Endothelial cell of umbilical vein (primary cell): ENCODE measurements at places on chromosomes 3 and 15.

DNA sequence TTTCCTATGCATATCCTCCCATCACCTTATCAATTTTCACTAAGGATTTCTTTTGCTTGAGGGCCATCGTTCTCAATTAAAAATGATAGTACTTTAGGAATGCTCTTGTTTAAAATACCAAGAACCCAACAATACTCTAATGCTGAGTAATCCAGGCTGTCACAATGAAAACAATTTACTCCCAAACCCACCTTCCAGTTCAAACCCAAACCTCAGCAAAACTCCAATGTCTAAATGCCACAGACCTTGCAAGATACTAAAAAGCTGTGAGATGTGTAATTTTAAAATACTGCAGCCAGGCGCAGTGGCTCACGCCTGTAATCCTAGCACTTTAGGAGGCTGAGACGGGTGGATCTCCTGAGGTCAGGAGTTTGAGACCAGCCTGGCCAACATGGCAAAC is 889.8 kb downstream of the ROBO1 start:
- H3K27me3 ChIP-seq, result no peaks in the 10 kb centered on the region
- H3K4me1 ChIP-seq, result peaks cover 9% of the 10 kb centered on the region
- DNase-seq, result no peak
- no peak overlapping the region for H3K4me3 ChIP-seq

GRCh38 chr15:69559440-69560190 is 107.0 kb downstream of the RPLP1 start:
- no peak overlapping the region for H3K27ac ChIP-seq
- H3K4me1 ChIP-seq, result peaks cover 14% of the 10 kb centered on the region
- H3K27me3 ChIP-seq, result no peaks in the 10 kb centered on the region
- no peak overlapping the region for H3K4me3 ChIP-seq
- DNase-seq, result no peak

DNA sequence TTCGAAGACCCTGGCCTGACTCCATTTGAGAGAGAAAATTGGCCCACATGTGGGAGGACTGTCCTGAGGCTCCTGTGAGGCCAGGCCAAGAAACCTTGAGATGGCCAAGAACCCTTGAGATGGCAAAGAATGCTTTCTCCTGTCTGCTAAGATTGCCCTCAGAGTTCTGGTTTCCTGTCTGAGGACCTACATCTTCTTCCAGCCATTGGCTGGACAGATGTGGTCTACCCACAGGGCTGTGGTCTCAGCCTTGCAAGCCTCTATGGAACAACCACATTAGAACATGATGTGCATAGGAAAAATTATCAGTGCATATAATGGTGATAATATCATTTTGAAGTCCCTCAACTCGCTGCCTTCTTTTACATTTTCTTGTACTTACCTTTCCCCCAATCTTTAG is 10.8 kb upstream of the RASA2 start:
- no peaks in the 10 kb centered on the region for H3K27me3 ChIP-seq
- H3K27ac ChIP-seq, result no peak overlapping the region
- H3K36me3 ChIP-seq, result no peaks in the 10 kb centered on the region
- peaks cover 9% of the 10 kb centered on the region for H3K4me1 ChIP-seq

DNA sequence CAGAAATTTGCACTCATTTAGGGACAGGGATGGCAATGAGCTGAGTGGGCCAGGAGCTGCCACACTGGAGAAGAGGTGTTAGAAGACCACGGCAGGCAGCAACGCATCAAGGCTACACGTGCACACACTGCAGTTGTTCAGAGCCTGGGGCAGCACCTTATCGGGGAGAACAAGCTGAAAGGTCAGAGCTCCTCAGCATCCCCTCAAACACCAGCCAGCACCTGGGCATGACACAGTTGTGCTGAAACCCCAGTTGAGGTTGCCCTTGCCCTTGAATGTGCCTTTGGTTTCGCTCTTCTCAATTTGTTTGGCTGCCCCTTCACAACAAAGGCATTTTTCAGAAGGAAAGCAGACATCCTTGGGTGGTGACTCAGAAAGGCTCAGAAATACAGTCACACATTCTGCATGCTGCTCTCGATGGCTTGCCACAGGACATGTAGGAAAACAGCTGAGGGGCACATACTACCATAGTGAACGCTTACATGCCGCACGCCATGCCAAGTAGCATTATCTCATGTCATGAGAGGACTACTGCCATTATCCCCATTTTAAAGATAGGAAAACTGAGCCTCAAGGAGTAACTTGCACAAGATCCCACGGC is 57.6 kb downstream of the ST8SIA2 start:
- DNase-seq, result no peak
- no peaks in the 10 kb centered on the region for H3K36me3 ChIP-seq
- no peaks in the 10 kb centered on the region for H3K4me1 ChIP-seq
- no peak overlapping the region for H3K4me3 ChIP-seq
- no peak overlapping the region for H3K27ac ChIP-seq

DNA sequence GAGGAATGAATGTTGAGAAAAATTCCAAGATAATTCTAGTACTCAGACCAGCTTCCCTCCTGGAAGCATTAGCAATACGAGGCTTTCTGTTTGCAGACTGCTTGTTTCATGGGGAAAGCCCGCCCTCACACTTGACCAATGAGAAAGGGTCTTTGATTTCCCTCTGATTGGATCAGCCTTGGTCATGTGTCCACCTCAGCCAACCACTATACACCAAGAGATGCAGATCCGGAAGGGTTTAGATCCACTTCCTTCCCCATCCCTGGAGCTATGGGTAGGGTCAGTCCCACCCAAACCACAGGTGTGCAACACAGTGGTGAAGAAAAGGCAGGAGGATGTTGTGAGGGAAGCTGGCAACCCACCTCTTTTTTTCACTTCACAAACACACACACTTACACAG is 154.7 kb downstream of the SV2B start:
- H3K4me1 ChIP-seq, result no peaks in the 10 kb centered on the region
- no peak for DNase-seq
- H3K4me3 ChIP-seq, result no peak overlapping the region
- H3K27ac ChIP-seq, result no peak overlapping the region
- no peaks in the 10 kb centered on the region for H3K36me3 ChIP-seq

- H3K27me3 ChIP-seq, result no peaks in the 10 kb centered on the region
- no peaks in the 10 kb centered on the region for H3K36me3 ChIP-seq
- H3K27ac ChIP-seq, result no peak overlapping the region
- H3K4me1 ChIP-seq, result no peaks in the 10 kb centered on the region
- DNase-seq, result peak; percentile 18
Observed at GRCh38 chr3:16298891-16299290, 33.9 kb downstream of the OXNAD1 start.

DNA sequence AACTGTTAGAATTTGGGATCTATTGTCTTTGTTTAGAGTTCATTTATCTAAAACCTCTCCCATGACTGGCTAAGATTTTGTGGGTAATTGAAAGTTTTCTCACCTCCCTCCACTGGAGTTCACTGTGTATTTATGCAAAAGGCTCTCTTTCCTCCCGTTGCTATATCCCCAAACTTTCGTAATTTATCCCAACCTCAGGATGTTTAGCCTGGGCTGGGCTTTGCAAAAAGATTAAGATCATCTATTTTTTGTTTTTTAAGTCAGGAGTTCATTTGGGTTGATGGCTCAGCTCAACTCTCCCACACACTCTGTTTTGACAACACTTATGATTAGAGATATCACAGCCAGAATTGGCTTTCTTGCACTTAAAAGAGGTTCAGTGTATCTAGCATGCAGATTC is 27.0 kb downstream of the SUCNR1 start:
- no peak overlapping the region for H3K27ac ChIP-seq
- H3K4me1 ChIP-seq, result peaks cover 54% of the 10 kb centered on the region
- no peak for DNase-seq
- H3K36me3 ChIP-seq, result no peaks in the 10 kb centered on the region
- no peak overlapping the region for H3K4me3 ChIP-seq
- H3K27me3 ChIP-seq, result no peaks in the 10 kb centered on the region

DNA sequence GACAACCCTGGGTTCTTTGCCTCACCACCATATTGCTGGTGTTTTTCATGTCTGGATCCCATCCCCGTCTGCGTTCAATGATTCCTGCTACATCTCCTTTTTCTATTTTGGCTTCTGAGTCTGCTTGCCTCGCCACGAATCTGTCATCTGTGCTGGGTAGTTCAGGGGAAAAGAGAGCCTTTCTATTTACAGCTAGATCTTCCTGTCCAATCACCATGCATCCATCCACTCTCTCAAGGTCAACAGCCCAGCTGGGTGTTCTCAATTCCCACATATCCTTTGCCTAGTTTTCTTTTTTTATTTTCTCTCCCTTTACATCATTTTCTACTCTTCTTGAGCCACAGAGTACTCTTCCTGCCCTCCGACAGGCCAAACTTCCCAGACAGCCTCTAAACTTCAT is 104.8 kb upstream of the RAD18 start:
- no peaks in the 10 kb centered on the region for H3K27me3 ChIP-seq
- H3K36me3 ChIP-seq, result no peaks in the 10 kb centered on the region
- H3K27ac ChIP-seq, result no peak overlapping the region
- DNase-seq, result no peak
- no peak overlapping the region for H3K4me3 ChIP-seq
- H3K4me1 ChIP-seq, result no peaks in the 10 kb centered on the region

DNA sequence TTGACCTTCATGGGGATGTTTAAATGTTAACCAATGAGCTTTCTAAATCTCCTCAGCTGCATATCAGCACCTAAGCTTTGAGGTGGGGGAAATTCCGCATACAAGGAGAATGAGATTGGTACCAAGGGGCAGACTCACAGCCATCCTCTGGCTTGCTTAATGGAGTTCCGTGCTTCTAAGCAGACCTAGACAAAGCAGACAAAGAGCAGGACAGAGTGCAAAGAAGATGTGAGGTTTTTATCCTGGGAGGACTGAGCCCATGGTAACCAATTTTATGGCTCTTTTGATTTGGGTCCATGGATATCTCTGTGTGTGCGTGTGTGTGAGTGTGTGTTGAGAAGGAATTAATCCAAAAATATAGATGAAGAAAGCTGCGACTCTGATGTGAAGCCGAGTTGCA is 7.5 kb downstream of the TAFA4 start:
- no peaks in the 10 kb centered on the region for H3K4me1 ChIP-seq
- H3K27ac ChIP-seq, result no peak overlapping the region

DNA sequence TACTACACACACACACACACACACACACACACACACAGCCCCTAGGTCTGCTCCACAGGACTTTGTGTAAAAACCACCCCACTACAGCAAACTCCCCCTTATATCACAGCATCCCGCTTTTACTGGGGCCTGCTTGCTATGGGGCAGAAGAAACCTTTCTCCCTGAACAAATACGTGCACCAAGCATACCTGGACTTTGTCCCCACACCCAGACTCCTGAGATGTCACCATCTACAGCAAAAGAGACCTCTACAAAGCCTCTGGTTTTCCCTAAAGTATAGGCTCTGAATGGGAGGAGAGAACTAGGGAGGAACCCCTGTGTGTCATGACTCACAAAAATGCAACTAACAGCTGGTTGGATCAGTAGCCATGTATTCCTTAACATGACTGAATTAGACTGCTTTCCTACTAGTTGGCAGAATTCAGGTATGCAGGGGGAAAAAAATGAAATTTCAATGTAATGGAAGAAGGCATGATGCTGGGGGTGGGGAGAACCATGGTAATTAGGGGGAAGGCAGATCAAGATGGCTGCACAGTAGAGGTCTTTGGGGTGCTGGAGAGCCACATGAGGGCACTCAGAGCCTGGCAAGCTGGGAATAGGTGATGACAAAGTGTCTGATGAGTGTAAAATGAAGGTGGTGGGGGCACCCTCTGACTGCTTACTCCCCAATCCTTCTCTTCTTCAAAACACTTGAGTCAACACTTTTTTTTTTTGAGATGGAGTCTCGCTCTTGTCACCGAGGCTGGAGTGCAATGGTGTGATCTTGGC is 45.9 kb downstream of the DAPK2 start:
- no peak for DNase-seq
- no peak overlapping the region for H3K4me3 ChIP-seq
- peaks cover 7% of the 10 kb centered on the region for H3K27me3 ChIP-seq
- no peak overlapping the region for H3K27ac ChIP-seq

DNA sequence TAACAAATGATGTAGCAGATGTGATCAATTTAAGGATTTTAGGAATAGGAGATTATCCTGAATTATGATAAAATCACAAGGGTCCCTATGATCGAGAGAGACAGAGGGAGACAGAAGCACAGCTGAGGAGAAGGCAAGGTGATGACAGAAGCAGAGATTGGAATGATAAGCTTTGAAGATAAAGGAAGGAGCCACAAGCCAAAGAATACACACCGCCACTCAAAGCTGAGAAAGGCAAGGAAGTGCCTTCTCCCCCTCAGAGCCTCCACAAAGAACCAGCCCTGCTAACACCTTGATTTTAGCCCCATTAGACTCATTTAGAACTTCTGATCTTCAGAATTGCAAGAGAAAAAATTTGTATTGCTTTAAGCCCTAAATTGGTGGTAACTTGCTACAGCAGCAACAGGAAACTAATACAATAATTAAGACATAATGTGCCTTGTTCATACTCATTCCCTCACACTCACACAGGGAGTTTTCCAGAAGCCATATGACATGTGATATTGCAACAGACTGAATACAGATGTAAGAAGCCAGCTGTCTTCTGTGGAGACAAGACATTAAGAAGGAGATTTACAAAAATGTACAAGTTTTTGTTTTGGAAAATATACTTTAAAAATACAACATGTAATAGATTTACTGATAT is 38.2 kb downstream of the TRANK1 start:
- H3K36me3 ChIP-seq, result no peaks in the 10 kb centered on the region
- no peaks in the 10 kb centered on the region for H3K27me3 ChIP-seq
- peaks cover 25% of the 10 kb centered on the region for H3K4me1 ChIP-seq
- H3K27ac ChIP-seq, result no peak overlapping the region

GRCh38 chr3:188671971-188672370 is 499.8 kb upstream of the TPRG1 start:
- no peaks in the 10 kb centered on the region for H3K36me3 ChIP-seq
- no peak overlapping the region for H3K4me3 ChIP-seq
- H3K27me3 ChIP-seq, result no peaks in the 10 kb centered on the region
- no peak for DNase-seq

DNA sequence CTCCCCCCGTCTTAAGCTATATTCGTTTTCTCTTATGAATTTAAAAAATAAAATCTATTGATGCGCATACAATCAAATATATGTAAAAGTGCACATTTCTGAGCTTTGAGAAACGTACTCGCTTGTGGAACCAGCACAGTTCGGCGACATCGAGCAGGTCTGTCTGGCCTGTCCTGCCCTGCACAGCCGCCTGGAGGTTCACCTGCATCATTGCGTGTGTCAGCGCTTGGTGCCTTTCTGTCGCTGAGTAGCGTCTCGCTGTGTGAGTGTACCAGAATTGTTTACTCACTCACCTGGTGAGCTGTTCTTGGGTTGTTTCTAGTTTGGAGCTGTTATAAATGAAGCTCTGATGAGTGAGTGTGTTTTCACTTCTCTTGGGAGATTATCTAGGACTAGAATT is 104.0 kb downstream of the VGLL4 start:
- H3K36me3 ChIP-seq, result no peaks in the 10 kb centered on the region
- no peaks in the 10 kb centered on the region for H3K27me3 ChIP-seq
- no peak for DNase-seq
- no peak overlapping the region for H3K4me3 ChIP-seq
- H3K4me1 ChIP-seq, result no peaks in the 10 kb centered on the region

GRCh38 chr3:108320746-108321350 is 24.5 kb downstream of the HHLA2 start:
- H3K4me1 ChIP-seq, result no peaks in the 10 kb centered on the region
- H3K36me3 ChIP-seq, result no peaks in the 10 kb centered on the region
- no peak for DNase-seq
- H3K27ac ChIP-seq, result no peak overlapping the region
- H3K27me3 ChIP-seq, result peaks cover 1% of the 10 kb centered on the region
- H3K4me3 ChIP-seq, result no peak overlapping the region

- DNase-seq, result no peak
- no peak overlapping the region for H3K27ac ChIP-seq
- H3K27me3 ChIP-seq, result no peaks in the 10 kb centered on the region
- no peaks in the 10 kb centered on the region for H3K36me3 ChIP-seq
- H3K4me3 ChIP-seq, result no peak overlapping the region
Observed at GRCh38 chr3:138465925-138466324, 31.5 kb downstream of the ESYT3 start.

- H3K4me3 ChIP-seq, result no peak overlapping the region
- no peak overlapping the region for H3K27ac ChIP-seq
- H3K4me1 ChIP-seq, result peaks cover 8% of the 10 kb centered on the region
- H3K27me3 ChIP-seq, result no peaks in the 10 kb centered on the region
Observed at GRCh38 chr3:30004481-30004880, 601.9 kb upstream of the TGFBR2 start.
